ENCODE measurements at places on chromosomes 16 and 17.

GRCh38 chr16:50604610-50605009, 56.4 kb downstream of the NKD1 start:
- DNase-seq, result no peak

- no peak for DNase-seq
Observed at GRCh38 chr17:69732272-69732918, 317.9 kb downstream of the MAP2K6 start.

- DNase-seq, result no peak
Observed at GRCh38 chr16:87829988-87830672, 39.2 kb downstream of the SLC7A5 start.

DNA sequence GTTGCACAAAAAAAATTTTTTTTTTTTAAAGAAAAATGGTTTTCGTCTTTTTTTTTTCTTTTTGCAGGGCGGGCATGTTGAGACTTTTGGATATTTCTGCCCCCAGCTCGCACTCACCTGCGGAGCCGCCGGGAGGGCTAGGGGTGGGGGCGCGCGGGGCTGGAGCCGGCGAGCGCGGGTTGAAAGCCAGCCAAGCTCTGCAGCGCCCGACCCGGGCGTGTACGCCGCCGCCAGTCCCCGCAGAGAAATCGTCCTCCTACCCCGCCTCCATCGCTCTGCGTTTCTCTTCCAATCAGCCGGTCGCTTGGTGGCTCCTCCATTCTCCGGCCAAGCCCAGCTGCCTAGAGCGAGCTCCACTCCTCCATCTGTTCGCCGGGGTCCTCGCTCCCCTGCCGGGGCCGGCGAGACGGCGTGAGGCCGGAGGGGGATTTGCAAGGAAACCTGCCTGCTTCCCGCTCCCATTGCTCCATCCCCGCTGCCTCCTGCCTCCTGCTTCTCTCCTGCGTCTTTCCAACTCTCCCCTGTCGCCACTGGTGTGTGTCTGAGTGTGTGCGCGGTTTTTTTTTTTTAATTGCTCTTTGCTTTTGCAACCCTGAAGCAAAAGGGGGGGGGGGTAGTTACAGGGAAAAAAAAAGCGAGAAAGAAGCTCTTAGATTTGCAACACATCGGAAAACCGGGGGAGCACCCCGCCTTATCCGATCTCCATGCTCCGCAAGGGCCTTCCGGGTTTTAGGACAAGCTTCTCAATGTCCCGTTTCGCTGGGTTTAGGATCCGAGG, 1.8 kb upstream of the UBTF start:
- DNase-seq, result no peak

DNA sequence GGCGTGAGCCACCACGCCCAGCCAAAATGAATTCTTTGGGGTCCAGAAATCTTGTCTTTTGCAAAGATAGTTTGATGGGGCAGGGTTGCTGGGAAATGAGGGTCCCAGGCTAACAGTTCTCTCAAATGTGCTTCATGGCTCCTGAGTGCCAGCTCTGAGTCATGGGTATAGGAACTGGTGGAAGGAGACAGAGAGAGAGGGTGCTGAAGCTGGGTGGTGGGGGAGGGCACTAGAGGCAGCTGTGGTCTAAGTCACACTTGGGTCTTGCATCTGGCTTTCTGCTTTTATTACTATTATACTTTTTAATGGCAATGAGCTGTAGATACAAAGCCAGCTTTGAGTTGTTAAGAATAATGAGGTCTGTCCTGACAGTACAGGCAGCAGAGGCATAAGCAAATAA, 54.6 kb downstream of the PRKCA start:
- DNase-seq, result no peak
